ENCODE measurements at places on chromosomes 13 and 19. TPM values are rescaled to one million over a fixed set of nuclear protein-coding genes. Genes with fewer than 3 reads are reported as not detected.

DNA sequence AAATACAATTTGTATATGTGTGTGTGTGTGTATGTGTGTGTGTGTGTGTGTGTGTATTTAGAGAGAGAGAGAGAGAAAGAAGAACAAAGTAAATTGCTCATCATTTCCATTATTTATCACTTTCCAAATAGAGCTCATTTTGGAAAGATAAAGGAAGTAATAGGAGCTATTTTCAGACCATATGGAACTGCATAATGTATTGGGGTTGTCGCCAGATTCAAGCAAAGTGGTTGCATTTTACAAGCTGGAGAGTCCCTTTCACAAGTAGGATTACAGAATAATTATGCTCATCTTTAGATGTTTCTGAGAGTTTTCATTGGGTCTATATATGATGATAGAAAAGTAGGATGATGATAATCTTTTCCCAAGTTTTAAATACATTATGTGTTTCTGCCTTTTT, 842.7 kb upstream of the SLC10A2 start:
- DNase-seq: no peak

The ERICH6B gene
- total RNA-seq: not detected

GRCh38 chr19:10320602-10321416, 5.0 kb upstream of the FDX2 start:
- DNase-seq: no peak

The CGB3 gene
- not detected for total RNA-seq

GRCh38 chr13:45055902-45056648, 64.2 kb upstream of the GTF2F2 start:
- no peak for DNase-seq

DNA sequence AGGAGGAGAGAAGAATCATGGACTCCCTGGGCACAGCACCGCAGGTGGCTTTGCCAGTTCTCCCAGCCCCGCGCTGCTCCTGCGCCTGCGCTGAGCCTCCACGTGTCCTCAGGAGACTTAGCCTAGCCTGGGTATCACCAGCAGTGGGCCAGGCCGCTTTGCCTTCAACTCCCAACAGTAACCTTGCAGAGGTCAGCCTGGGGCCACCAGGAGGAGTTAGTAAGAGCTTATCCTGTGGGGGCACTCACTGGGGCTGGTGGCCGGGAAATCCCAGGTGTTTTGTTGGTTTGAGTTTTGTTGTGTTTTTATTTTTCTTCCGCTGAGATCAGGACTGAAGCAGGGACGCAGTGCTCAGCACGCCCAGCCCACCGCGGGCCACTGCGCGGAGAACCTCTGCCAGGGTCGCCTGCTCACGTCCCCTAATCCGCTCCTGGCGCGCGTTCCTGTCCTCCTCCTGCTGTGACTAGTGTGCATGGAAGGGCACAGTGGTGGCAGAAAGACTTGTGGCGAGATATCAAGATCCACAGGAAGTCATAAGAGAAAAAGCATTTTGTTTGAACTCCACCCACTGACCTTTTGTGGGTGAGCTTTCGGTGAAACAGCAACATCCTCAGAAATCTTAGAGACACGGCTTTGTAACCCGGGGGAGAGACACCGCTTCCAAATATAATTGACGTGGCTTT, 207.4 kb upstream of the RFC3 start:
- no peak for DNase-seq

The EPS8L1 gene
- total RNA-seq: not detected

DNA sequence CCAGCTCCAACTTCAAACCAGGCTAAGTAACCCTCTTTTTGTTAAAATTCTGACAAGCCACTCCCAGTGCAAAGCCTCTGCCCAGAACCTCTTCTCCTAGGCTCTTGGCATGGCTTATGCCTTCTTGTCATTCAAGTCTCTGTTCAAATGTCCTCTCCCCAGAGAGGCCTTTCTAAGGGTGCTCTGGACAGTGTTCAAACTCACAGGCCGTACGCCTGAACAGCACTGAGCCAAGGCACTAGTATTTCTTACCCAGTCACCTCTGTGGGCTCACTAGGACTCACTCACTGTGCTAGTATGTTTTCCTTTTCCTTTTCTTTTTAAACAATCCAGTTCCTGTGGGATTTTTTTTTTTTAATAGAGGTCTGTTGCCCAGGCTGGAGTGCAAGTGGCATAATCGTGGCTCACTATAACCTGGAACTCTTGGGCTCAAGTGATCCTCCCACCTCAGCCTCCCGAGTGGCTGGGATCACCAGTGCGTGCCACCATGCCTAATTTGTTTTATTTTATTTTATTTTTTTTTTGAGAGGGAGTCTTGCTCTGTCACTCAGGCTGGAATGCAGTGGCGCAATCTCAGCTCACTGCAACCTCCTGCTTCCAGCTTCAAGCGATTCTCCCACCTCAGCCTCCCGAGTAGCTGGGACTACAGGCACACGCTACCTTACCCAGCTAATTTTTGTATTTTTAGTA, 2.3 kb upstream of the ASF1B start:
- no peak for DNase-seq

DNA sequence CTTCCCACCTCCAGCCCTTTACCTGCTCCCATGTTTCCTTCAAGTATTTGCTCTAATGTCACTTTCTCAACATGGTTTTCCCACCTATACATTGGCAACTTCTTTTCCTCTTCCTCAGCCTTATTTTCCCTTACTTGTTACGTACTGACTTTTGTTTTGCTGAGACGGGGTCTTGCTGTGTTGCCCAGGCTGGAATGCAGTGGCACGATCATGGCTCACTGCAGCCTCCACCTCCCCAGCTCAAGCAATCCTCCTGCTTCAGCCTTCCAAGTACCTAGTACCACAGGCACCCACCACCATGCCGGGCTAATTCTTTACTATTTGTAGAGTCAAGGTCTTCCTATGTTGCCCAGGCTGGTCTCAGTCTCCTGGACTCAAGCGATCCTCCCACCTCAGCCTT, 5.0 kb downstream of the PRODH2 start:
- no peak for DNase-seq
